ENCODE measurements at places on chromosomes 12 and 14.

- DNase-seq = no peak
Measured at GRCh38 chr12:120500581-120500980, 4.7 kb downstream of the DYNLL1 start.

- DNase-seq = no peak
Measured at GRCh38 chr12:6927379-6928021, at the start of gene ATN1. ATN1 (plus strand) TSS chr12:6927959; CDS start chr12:6934002, 6,043 bp downstream.

DNA sequence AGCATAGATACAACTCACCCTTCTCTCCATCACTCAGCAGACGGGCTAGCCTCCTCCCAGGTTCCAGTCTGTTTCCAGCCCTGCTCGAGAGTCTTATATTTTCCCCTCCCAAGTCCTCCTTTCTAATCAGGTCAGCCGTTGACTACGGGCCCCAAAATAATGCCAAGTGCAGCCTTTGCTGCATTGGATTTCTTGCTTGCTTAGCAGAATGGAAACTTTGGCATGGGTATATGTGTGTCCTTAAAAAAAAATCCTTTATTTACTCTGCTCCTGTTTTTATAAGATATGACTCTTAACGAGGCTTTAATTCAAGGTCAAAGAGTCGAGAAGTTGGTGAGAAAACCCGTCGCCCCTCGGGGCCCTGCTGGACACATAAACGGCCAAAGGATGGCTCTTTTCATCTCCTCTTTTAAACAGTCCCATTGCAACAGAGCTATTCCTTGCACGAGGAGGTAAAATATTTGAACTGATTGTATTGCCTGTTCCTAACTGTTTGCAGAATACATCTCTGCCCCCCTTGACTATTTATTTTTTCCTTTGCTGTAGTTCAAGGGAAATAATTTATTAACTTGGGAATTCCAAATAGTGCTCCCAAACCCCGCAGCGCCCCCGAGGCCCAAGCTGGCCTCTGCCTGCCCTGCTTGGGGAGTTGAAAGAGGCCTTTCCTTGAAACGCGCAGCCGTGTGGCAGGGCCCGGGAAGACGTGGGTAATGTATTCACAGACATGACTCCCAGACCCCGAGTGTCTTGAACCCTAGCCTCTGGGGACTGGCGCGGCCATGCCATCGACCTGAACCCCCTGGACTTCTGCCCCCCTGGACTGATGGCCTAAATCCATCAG, 156.5 kb upstream of the MYL2 start:
- no peak for DNase-seq

- DNase-seq = no peak
Measured at GRCh38 chr12:105935981-105936380, 202.8 kb downstream of the NUAK1 start.

GRCh38 chr12:3750616-3751015, 2.3 kb downstream of the CRACR2A start:
- no peak for DNase-seq
